ENCODE measurements at places on chromosomes 6 and 20.

- DNase-seq: no peak
Measured at GRCh38 chr6:5159162-5159561, 74.0 kb downstream of the PPP1R3G start.

DNA sequence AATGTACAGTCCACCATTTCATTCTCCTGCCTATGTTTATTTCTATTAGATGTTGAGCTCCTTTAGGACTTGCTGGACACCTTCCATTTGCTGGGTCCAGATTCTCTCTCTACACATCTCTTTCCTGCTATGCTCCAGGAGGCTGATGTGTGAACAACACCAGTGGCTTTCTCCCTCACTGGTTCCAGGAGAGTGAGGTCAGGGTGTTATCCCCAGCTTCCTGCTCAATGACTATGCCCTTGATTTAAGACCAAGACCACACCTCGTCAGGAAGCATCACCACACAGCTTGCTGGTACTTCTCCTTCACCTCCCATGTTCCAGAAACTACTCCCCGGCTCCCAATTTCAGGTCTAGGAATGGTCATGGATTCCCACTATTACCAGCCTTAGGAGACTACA, 31.3 kb upstream of the E2F3 start:
- no peak for DNase-seq

DNA sequence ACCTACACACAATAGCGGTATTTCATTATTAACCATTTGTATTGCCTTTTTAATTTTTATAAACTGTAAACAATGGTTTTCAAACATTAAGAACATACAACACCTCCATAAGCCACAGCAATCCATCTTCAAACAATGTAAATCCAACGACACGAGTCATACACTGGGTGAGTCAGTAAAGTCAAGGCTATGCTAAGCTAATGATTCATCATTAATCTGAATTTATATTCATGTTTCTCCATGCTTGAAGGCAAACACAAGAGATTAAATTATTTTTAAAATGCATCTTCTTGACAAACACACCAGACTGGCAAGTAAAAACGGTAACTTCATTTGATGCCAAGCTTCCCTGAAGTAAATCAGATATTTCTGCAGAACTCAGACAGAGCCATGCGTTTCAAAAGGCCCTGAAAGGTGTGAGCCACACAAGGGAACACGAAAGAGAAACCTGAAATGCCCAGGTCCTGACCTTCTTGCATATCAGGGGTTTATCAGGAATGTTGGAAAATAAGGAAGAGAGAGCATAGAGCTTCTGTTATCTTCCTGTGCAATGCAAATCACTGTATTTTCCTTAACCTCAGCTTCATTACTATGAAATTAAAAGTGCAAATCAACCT, 162.5 kb downstream of the ALDH8A1 start:
- no peak for DNase-seq

GRCh38 chr20:36085686-36086267, 68.8 kb upstream of the EPB41L1 start:
- no peak for DNase-seq

GRCh38 chr6:128979071-128979470, 96.1 kb downstream of the LAMA2 start:
- DNase-seq: no peak

DNA sequence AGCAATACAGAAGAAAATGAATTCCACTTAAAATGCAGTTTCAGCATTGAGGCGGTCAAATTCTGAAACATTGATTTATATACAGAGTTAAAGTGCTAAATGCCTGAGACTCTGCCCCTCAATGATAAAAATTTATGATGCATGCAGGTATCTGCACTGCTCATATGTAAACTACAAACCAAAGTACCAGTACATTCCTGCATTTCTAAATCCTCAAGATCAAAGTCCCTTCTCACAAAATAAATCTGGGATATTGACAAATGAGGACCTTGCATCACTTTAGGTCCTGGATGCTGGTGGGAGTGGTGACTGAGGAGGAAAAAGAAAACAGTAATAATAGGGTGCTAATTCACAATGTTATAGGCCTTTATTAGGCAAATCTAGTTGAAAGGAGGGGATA, 101.9 kb downstream of the FIG4 start:
- no peak for DNase-seq

- DNase-seq: no peak
Measured at GRCh38 chr20:46341074-46342009, 33.0 kb upstream of the CDH22 start.

DNA sequence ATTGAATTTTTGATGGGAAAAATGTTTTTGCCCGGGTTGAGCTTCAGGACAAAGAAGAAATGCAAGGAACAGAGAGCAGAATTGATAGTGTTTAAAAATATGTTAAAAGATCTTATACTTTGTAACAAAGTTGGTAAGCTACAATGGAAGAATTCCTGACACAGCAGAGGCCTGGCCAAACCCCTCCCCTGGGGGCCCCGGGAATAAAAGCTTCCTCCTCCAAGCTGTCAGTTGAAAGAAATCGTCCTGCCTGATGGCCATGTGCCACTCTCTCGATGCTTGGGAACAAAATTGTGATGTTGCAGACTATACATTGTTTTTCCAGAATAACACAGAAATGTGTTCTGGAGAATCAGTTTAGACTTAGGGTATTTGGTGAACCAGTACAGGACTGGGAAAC, 14.2 kb upstream of the TOX2 start:
- DNase-seq: no peak

DNA sequence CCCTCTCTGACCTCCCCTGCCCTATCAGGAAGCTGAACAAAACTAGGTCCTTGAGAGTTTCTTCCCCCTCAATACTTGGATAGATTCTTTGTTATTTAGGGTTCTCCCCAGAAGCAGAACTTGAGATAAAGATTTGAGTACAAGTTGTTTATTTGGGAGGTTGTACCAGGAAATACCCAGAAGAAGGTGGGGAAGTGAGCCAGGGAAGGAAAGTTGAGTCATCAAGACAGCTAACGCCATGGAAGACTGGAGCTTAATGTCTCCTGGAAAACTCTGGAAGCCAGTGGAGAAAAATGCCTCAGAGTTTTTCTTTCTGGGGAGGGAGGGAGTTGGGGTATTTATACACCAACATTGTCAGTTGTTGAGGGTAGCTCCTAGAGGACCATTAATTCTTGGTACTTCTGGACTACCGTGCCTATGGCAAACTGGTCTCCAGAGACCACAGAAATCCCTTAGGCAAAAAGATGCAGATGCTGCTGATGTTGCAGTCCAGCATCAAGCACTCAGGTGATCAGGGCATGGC, 102.6 kb upstream of the ZFP64 start:
- no peak for DNase-seq

GRCh38 chr20:8930726-8931125, 138.2 kb upstream of the PLCB4 start:
- no peak for DNase-seq

- no peak for DNase-seq
Measured at GRCh38 chr6:56852260-56853010, 102.5 kb upstream of the BEND6 start.

GRCh38 chr20:64121586-64121985, 14.2 kb upstream of the NPBWR2 start:
- no peak for DNase-seq

GRCh38 chr6:38847497-38847896, 132.4 kb downstream of the DNAH8 start:
- no peak for DNase-seq

DNA sequence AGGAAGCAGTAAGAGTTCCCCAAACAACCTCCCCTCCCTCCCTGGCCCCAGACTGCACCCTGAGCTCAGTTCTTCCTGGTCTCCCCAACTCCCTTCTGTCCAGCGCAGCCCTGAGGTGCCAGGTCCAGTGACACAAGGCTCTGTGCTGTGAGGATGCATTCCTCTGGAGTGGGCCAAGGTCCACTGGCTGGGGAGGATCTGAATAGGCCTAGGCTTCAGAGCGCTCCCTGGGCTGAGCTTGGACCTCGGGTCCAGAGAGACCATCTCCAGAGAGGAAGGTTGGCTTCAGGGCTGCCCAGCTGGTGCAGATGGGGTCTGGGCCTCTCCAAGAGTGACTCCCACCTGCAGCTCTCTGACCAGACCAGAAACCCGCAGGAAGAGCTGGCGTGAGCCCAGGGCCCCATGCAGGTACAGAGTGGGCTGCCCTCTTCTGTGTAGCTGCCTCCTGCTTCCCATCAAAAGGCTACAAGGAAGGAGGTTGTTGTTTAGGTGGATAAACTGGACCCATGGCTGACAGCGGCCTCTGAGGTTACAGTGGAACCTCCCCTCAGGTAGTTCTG, 52.3 kb upstream of the MLN start:
- no peak for DNase-seq

DNA sequence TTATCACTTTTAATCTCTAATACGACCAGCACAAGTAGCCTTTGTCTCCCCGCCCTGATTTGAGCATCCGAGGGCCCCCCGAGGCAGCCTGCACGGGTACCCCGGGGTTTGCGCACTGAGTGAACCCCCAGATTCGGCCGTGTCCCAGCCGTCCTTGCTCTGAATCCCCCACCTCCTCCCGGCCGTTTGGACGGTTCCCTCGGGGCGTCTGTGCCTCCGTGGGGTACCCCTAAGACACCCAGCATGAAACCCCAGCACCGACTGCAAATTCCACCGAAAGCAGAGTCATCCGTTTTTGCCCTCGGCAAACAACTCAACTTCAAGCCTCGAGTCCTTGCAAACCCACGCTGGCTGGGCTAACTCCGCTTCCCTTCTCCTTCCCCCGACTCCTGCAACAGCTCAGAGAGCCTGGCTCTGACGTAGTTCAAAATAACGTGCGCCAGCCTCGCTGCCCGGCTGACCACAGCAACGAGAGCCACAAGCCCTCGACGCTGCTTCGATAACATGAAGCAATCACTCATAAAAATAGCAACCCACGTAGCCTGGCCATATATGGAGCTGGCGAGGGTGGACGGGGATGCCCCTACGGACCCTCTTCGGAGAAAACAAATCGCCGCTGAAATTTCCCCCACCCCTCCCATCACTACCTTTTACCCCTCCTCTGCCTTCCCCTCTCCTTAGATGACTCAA, 764 bp upstream of the SNAP25 start:
- no peak for DNase-seq

GRCh38 chr6:126302191-126302590, 37.7 kb upstream of the CENPW start:
- no peak for DNase-seq

DNA sequence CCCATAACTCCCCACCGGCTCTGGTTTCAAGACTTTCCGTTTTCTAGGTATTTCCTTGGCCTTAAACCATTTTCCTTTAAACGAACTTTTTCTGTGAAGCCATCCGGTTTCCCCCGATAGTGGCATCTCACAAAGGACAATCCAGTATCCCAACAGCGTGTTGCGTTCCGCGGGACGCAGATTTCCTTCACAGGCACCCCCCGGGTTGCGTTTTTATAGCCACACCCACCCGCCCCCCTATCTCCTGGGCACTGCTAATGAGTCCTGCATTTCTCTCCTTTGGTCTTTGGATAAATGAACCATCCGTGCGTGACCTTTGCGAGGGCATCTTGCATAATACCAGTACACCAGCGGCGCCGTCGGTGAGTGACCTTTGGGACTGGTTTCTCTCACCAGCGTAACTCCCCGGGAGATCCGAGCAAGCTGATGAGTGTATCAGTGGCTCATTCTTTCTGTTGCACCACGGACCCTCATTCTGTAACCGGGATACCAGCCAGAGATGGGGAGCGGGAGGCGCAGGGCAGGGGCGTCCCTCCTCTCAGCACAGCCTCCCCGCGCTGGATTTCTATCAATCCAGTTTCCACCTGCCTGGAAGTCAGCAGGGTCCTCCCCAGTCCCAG, 586 bp upstream of the NQO2 start:
- no peak for DNase-seq

DNA sequence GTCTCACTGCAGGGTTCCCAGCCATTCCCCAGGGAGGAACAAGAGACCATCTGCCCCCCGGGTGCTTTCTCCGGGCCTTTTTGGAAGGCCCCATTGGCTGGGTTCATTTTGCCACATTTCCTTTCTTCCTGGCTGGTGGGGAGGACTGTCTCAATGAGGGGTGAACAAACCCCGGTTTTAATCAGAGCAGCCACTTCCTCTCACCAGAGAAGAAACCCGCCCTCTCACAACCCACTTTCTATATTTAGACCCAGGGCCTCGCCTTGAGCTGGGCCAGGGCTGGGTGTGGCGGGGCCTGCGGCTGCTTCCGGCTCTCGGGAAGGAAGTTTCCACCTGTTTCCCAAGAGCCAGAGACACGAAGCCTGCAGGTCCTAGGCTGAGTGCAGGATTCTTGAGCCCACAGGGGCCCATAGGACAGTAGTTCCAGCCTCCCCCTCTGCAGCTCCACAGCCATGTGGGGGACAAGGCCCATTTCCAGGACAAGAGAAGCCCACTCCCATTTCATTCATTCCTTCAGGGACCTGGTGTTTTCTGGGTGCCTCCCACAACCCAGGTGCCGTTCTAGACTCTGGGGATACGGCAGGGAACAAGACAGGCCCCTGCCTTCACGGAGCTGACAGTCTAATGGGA, 41.8 kb downstream of the RBM38 start:
- DNase-seq: peak; percentile 17

- DNase-seq: no peak
Measured at GRCh38 chr6:111258615-111259088, 171.3 kb downstream of the SLC16A10 start.

GRCh38 chr20:32465092-32465900, 107.2 kb downstream of the ASXL1 start:
- no peak for DNase-seq
